Ovary (tissue), 10 donors: ENCODE measurements at places on chromosomes 1 and 21. TPM values are rescaled to one million over a fixed set of nuclear protein-coding genes. Genes with fewer than 3 reads are reported as not detected.

The SYPL2 gene
- 5.1 TPM for polyA plus RNA-seq

DNA sequence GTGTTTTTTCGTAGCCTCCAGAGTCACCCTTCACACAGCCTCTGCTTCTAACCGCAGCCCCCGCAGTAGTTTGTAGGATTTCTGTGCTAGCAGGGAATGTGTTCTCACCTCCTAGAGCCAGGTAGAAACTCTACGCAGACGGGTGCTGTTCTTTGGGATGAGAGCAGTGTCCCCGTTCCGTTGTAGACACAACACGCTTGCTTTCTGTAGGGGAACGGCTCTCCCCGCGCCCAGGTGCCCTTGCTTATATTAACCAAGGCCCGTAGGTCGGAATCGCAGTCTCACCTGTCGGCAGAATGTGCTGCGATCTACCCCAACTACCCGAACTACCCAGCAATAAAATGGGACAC is 111.8 kb upstream of the NBPF11 start:
- H3K4me3 ChIP-seq: peak overlapping the region; percentile 45
- H3K36me3 ChIP-seq: no peaks in the 10 kb centered on the region
- no peak for DNase-seq
- no peaks in the 10 kb centered on the region for H3K27me3 ChIP-seq
- H3K4me1 ChIP-seq: no peaks in the 10 kb centered on the region
- no peak overlapping the region for H3K27ac ChIP-seq

DNA sequence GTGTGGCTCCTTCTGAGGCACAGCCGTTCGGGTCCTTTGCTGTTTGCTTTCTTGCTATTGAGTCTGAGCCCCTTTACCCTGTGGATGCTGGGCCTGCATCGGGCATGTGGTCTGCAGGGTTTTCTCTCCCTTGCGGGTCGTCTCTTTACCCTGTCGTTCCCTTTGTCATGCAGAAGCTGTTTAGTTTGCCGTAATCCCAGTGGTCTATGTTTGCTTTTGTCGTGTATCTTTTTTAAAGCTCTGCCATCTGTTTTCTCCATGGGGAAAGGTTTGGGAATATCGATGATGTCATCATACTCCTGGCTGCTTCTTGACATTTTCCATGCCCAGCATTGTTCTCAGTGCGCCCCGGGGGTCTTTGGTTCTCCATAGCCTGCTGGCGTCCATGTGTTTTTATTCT is 68.2 kb downstream of the AGPAT3 start:
- no peak overlapping the region for H3K4me3 ChIP-seq
- no peak for DNase-seq
- no peak overlapping the region for H3K27ac ChIP-seq

The TRIM17 gene
- polyA plus RNA-seq: 0.72 TPM

The FASLG gene
- 0.83 TPM for polyA plus RNA-seq

DNA sequence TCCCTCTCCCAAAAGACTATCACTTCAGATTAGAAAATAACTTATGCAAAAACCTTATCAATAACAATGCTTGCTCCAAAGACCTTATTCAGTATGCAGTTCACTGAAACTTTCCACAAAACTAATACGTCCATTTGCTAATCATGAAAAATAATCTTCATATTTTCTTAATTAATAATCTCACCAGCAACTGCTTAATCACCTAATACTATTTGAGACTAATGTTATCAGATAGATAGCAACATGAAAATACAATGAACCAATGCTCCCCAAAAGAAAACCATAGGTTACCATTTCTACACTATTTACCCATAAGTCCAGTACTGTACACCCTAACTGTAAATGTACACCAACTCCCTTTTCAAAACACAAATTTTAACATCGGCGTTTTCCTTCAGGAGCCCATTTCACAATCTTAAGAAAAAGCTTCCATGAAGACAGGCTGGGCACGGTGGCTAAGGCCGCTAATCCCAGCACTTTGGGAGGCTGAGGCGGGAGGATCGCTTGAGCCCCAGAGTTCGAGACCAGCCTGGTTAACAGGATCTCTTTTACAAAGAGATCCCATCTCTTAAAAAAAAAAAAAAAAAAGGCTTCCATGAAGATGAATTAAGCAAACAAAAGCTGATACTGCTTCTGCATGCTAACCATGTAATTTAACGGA is 1.7 kb downstream of the GNB1 start:
- DNase-seq: no peak
- H3K27me3 ChIP-seq: no peaks in the 10 kb centered on the region
- peak overlapping the region; percentile 82 for H3K4me3 ChIP-seq
- H3K36me3 ChIP-seq: no peaks in the 10 kb centered on the region
- peaks cover 19% of the 10 kb centered on the region for H3K4me1 ChIP-seq

GRCh38 chr1:23551849-23552248 is 7.5 kb downstream of the ID3 start:
- H3K4me1 ChIP-seq: peaks cover 6% of the 10 kb centered on the region
- no peaks in the 10 kb centered on the region for H3K27me3 ChIP-seq
- no peaks in the 10 kb centered on the region for H3K36me3 ChIP-seq
- DNase-seq: no peak
- no peak overlapping the region for H3K27ac ChIP-seq

- DNase-seq: no peak
- H3K4me1 ChIP-seq: no peaks in the 10 kb centered on the region
- H3K27ac ChIP-seq: no peak overlapping the region
- H3K27me3 ChIP-seq: no peaks in the 10 kb centered on the region
- H3K36me3 ChIP-seq: no peaks in the 10 kb centered on the region
These were observed 369.4 kb upstream of the AJAP1 start for GRCh38 chr1:4284976-4285375.

DNA sequence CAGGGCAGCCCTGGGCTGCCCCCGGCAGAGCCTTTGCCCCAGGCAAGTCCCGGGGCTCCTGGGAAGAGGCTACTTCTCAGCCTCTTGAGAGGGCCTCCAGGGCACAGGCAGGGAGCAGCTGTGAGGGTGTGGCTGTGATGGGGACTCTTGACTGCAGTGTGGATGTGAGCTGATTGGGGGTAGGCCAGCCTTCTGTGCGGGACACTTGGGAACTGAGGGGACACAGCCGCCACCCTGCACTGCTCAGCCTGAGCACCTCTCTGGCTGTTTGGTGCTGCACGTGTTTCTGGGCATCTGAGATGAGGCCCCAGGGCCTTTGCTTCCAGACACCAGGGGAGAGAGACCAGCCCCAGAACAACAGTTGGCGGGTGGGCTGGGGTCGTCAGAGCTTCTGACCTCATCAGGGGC is 62.1 kb downstream of the SKI start:
- H3K27me3 ChIP-seq: no peaks in the 10 kb centered on the region
- peak overlapping the region; percentile 37 for H3K27ac ChIP-seq
- DNase-seq: no peak
- peaks cover 20% of the 10 kb centered on the region for H3K4me1 ChIP-seq

GRCh38 chr1:213060836-213061235 is 9.8 kb downstream of the RPS6KC1 start:
- no peaks in the 10 kb centered on the region for H3K27me3 ChIP-seq
- DNase-seq: no peak
- H3K4me3 ChIP-seq: no peak overlapping the region
- no peak overlapping the region for H3K27ac ChIP-seq
- H3K4me1 ChIP-seq: no peaks in the 10 kb centered on the region

- H3K27me3 ChIP-seq: no peaks in the 10 kb centered on the region
- no peak overlapping the region for H3K4me3 ChIP-seq
- DNase-seq: no peak
- no peak overlapping the region for H3K27ac ChIP-seq
These were observed 16.5 kb downstream of the MEGF6 start for GRCh38 chr1:3594706-3595377.

- no peak overlapping the region for H3K4me3 ChIP-seq
- H3K27ac ChIP-seq: peak overlapping the region; percentile 59
- DNase-seq: no peak
- no peaks in the 10 kb centered on the region for H3K36me3 ChIP-seq
- H3K4me1 ChIP-seq: peaks cover 2% of the 10 kb centered on the region
- no peaks in the 10 kb centered on the region for H3K27me3 ChIP-seq
These were observed 77.8 kb upstream of the C1orf105 start for GRCh38 chr1:172342584-172343239.

GRCh38 chr1:178976541-178976940 is 49.2 kb upstream of the FAM20B start:
- DNase-seq: no peak
- H3K4me1 ChIP-seq: no peaks in the 10 kb centered on the region
- no peaks in the 10 kb centered on the region for H3K27me3 ChIP-seq
- H3K27ac ChIP-seq: no peak overlapping the region

The NIT1 gene
- 36.7 TPM for polyA plus RNA-seq

DNA sequence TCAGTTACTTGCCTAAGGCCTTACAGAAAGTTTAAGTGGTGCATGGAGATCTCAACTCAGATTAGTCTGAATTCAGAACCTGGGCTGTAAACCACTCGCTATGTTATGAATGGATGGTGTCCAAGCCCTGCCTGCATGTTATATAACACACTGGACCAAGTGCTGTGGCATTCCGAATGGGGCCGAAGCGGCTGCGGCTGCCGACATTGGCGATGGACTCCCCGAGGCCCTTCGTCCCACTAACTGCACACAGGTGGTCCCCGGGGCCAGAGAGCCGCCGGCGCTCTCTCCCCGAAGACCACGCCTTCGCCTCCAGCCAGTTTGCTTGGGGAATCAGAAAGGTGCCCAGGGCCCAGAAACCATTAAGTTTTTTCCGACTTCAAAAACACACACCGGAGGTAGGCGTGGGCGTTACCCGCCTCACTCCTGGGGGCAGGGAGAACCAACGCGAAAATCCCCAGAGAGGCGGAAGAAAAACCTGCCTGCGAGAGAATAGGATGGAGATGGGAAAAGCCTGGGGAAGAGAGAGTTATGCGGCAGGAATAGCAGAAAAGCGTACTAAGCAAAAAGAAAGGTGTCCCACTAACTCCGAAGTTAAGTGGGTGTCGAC is 579 bp upstream of the TENT5C start:
- peak overlapping the region; percentile 72 for H3K27ac ChIP-seq
- no peaks in the 10 kb centered on the region for H3K4me1 ChIP-seq
- no peaks in the 10 kb centered on the region for H3K36me3 ChIP-seq
- H3K4me3 ChIP-seq: peak overlapping the region; percentile 94
- no peak for DNase-seq
